Amniotic stem cell (primary cell): ENCODE measurements at places on chromosomes 7 and 10.

- no peak for DNase-seq
Observed at GRCh38 chr7:17392846-17393245, 94.4 kb downstream of the AHR start.

- no peak for DNase-seq
Observed at GRCh38 chr10:133125901-133126300, 34.1 kb upstream of the KNDC1 start.

DNA sequence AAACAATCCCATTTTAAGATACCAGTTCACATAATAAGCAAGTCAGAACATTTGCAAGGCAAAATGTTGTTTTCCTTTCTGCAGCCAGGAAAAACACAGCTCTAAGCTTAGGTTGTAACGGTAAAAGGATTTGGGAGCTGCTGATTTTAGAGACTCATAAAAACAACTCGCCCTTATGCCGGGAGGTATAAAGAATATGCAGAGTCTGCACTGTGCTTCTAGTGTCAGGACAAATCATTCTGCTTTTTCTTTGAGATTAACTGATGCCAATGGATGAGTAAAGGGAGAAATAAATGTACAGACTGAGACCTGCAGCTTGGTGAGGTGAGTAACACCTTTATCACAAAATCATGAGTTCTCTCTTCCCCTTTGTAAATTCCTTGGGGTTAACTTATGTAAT lies 2.0 kb upstream of the SFR1 start:
- DNase-seq: no peak

DNA sequence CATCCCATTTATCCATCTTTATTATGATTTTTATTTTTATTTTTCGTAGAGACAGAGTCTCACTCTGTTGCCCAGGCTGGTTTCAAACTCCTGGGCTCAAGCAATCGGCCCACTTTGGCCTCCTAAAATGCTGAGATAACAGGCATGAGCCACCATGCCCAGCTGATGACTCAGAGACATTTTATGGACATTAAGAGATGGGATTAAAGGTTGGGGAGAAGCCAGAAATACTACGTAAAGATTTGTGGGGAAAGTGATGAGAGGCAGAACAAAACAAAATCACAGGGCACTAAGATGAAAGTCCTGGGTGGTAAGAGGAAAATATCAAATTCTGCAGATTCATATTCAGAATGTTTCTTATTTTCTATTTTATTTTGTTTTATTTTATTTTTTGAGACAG lies 7.6 kb downstream of the WNT8B start:
- DNase-seq: no peak

GRCh38 chr10:71409516-71410104 lies 12.9 kb downstream of the CDH23 start:
- DNase-seq: no peak
